ENCODE measurements at places on chromosomes 12 and 14. TPM values are rescaled to one million over a fixed set of nuclear protein-coding genes. Genes with fewer than 3 reads are reported as not detected.
A peak's percentile ranks its signal among the peaks of the same experiment; 100 is the strongest.

The DNAJC22 gene
- 0.62 TPM for total RNA-seq

The ISCA2 gene
- total RNA-seq, result 20.3 TPM

The IL22 gene
- not detected for total RNA-seq

The TCL1A gene
- not detected for total RNA-seq

The PUS1 gene
- 79.3 TPM for total RNA-seq

The RHEBL1 gene
- 8.8 TPM for total RNA-seq

The BCL2L2 gene
- 18.7 TPM for total RNA-seq

DNA sequence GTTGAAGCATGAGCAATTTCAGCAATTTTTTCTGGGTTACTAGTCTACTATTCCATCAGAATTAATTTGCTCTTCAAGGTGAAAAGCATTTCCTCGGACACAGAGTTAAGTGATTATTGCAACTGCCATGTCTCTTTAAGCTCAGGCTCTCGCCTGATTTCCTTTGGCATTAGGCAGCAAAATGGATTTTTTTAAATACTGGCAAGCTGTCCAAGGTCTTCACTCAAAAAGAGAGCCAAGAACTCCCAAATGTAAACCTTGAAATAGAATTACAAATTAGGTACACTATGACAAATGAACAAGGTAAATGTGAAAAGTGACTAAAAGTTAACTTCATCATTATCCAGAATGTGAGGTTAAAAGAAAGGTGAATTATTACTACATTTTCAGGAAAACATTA, 111.9 kb downstream of the GARIN6 start:
- no peak for DNase-seq
- no peaks in the 10 kb centered on the region for H3K27me3 ChIP-seq
- H3K27ac ChIP-seq, result no peak overlapping the region
- no peaks in the 10 kb centered on the region for H3K4me1 ChIP-seq
- no peak overlapping the region for H3K4me3 ChIP-seq
- no peaks in the 10 kb centered on the region for H3K36me3 ChIP-seq

DNA sequence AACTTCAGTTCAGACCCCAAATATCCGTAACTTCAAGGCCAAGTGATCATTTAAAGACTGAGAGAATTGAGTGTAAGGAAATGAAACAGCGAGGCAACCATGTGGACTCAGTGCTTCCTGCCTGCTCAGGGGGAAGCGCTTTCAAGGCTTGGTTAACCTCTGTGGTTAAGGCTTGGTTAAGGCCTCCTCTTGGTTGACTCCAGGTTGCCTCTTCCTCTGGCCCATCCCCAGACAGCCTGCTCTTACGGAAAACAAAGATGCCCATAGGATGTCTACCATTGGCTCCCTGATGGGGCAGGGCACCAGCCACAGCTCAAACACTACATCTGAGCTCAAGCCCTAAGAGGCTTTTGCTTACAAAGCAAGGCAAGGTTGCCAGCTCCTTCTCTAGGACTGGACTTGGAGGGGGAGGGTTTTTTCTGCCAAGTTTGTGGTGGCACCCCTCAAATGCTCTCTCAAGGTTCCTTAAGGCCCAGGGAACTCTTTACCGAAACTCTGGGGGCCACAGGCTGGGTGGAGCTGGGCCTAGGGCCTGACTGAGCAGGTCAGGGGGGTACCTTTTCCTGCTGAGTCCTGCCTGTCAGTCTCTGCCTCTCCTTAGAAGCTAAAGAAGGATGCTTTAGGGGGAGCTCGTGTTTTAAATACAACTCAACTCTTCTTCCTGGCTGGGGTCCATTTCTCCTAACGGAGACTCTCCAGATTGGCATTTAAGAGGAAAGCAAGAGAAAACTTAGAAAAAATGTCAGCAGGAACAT, 13.7 kb downstream of the COL2A1 start:
- H3K27ac ChIP-seq, result no peak overlapping the region
- H3K4me3 ChIP-seq, result no peak overlapping the region
- H3K4me1 ChIP-seq, result no peaks in the 10 kb centered on the region

- no peaks in the 10 kb centered on the region for H3K27me3 ChIP-seq
- H3K27ac ChIP-seq, result no peak overlapping the region
- no peak for DNase-seq
- H3K36me3 ChIP-seq, result no peaks in the 10 kb centered on the region
- H3K4me3 ChIP-seq, result no peak overlapping the region
These were observed 63.0 kb upstream of the TCL1B start for GRCh38 chr14:95623195-95623594.

GRCh38 chr12:116508145-116509121, 50.7 kb upstream of the MAP1LC3B2 start:
- H3K4me3 ChIP-seq, result peak overlapping the region; percentile 36
- H3K4me1 ChIP-seq, result peaks cover 12% of the 10 kb centered on the region
- no peaks in the 10 kb centered on the region for H3K36me3 ChIP-seq
- peak; percentile 78 for DNase-seq
- no peaks in the 10 kb centered on the region for H3K27me3 ChIP-seq

DNA sequence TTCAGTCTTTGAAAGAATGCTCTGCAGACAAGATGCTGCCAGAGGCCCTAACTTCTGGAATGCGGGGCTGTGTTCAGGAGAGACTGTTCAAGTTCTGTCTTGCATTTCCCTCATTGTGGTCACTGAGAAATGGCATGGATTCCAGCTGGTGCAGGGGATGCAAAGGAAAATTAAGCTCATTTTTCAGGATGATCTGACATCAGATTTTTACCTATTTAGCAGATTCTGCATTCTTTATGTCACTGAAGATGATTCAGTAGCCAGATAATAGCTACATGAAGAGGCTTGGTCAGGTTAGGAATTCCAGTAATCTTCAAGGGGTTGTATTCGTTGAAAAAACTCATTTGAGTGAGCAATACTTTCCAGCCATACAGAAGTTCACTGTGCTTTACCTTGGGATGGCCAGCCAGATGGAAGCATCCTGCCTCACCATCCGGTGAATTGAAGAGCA, 16.1 kb upstream of the MFAP5 start:
- no peaks in the 10 kb centered on the region for H3K27me3 ChIP-seq
- no peak overlapping the region for H3K4me3 ChIP-seq

GRCh38 chr14:65095633-65096205, 6.6 kb downstream of the MAX start:
- peaks cover 24% of the 10 kb centered on the region for H3K4me1 ChIP-seq
- H3K27me3 ChIP-seq, result no peaks in the 10 kb centered on the region
- no peak overlapping the region for H3K4me3 ChIP-seq
- H3K36me3 ChIP-seq, result peaks cover 91% of the 10 kb centered on the region
- no peak for DNase-seq
- H3K27ac ChIP-seq, result peak overlapping the region; percentile 5

GRCh38 chr12:5577211-5577612, 145.3 kb downstream of the NTF3 start:
- H3K4me1 ChIP-seq, result no peaks in the 10 kb centered on the region
- H3K36me3 ChIP-seq, result no peaks in the 10 kb centered on the region
- DNase-seq, result no peak
- H3K27ac ChIP-seq, result no peak overlapping the region

- H3K27me3 ChIP-seq, result no peaks in the 10 kb centered on the region
- no peak overlapping the region for H3K27ac ChIP-seq
- no peaks in the 10 kb centered on the region for H3K4me1 ChIP-seq
- no peak overlapping the region for H3K4me3 ChIP-seq
- H3K36me3 ChIP-seq, result no peaks in the 10 kb centered on the region
- DNase-seq, result peak; percentile 22
These were observed 60.6 kb upstream of the KCNA1 start for GRCh38 chr12:4849115-4849541.

- DNase-seq, result no peak
- no peaks in the 10 kb centered on the region for H3K4me1 ChIP-seq
- no peak overlapping the region for H3K27ac ChIP-seq
- H3K36me3 ChIP-seq, result no peaks in the 10 kb centered on the region
These were observed 7.4 kb downstream of the GLT8D2 start for GRCh38 chr12:104042580-104042979.

- no peaks in the 10 kb centered on the region for H3K4me1 ChIP-seq
- H3K27ac ChIP-seq, result no peak overlapping the region
- H3K4me3 ChIP-seq, result no peak overlapping the region
- H3K36me3 ChIP-seq, result no peaks in the 10 kb centered on the region
- no peaks in the 10 kb centered on the region for H3K27me3 ChIP-seq
- peak; percentile 64 for DNase-seq
These were observed 38.7 kb upstream of the CRY1 start for GRCh38 chr12:107131832-107132616.

- no peaks in the 10 kb centered on the region for H3K27me3 ChIP-seq
- DNase-seq, result no peak
- no peak overlapping the region for H3K4me3 ChIP-seq
- no peaks in the 10 kb centered on the region for H3K4me1 ChIP-seq
- H3K27ac ChIP-seq, result no peak overlapping the region
These were observed 311.7 kb upstream of the CCDC196 start for GRCh38 chr14:66174453-66174891.

- peak; percentile 10 for DNase-seq
- H3K27me3 ChIP-seq, result no peaks in the 10 kb centered on the region
- no peak overlapping the region for H3K4me3 ChIP-seq
- H3K36me3 ChIP-seq, result no peaks in the 10 kb centered on the region
- H3K4me1 ChIP-seq, result no peaks in the 10 kb centered on the region
These were observed 58.1 kb upstream of the RMST start for GRCh38 chr12:97404543-97404942.

DNA sequence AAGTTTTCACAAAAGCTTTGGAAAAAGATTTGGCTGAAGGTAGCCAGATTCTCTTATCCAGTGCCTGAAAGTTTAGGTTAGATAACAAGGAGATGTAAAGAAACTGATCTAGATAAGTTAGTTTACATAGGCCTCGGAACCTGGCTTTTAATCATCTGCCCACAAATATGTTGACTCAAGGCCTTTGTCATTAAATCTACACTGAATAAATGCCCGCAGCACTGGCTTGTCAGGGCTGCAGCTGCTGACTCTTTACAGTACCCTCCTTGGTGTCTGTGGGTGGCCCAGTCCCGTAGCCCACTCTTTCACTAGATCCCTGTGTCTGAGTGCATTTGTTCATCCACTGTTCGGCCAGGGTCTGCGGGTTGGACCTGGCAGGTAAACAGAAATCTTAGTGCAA, 58.0 kb downstream of the TMEM116 start:
- no peak overlapping the region for H3K4me3 ChIP-seq
- no peak for DNase-seq
- H3K4me1 ChIP-seq, result peaks cover 5% of the 10 kb centered on the region
- H3K27me3 ChIP-seq, result no peaks in the 10 kb centered on the region
- no peak overlapping the region for H3K27ac ChIP-seq

GRCh38 chr12:65984227-65984479, 146.4 kb downstream of the LLPH start:
- H3K27me3 ChIP-seq, result no peaks in the 10 kb centered on the region
- no peaks in the 10 kb centered on the region for H3K36me3 ChIP-seq
- H3K27ac ChIP-seq, result no peak overlapping the region
- H3K4me1 ChIP-seq, result no peaks in the 10 kb centered on the region
- no peak overlapping the region for H3K4me3 ChIP-seq

- H3K4me3 ChIP-seq, result no peak overlapping the region
- H3K36me3 ChIP-seq, result peaks cover 96% of the 10 kb centered on the region
- DNase-seq, result no peak
- H3K27me3 ChIP-seq, result no peaks in the 10 kb centered on the region
- no peaks in the 10 kb centered on the region for H3K4me1 ChIP-seq
These were observed 24.1 kb upstream of the RAB35 start for GRCh38 chr12:120140603-120141002.

DNA sequence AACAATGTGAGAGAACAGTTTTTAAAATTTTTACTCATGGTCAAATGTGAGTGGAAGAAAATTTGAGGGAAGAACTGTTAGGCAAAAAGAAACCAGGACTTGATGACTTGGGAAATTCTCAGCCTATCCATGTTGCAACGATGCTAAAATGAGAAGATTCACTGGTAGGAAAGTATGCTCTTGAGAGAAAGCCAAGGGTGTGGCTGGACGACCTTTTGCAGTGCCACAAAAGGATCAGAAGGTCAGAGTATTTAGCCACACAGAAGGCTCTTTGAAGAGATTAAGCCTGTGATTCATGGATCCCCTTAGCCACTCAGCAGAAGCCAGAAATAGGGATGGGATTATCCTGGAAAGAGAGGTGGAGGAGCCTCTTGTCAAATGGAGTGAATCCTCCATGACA, 336.8 kb downstream of the LRIG3 start:
- no peak for DNase-seq
- no peak overlapping the region for H3K4me3 ChIP-seq
- H3K36me3 ChIP-seq, result no peaks in the 10 kb centered on the region
- no peaks in the 10 kb centered on the region for H3K27me3 ChIP-seq
- H3K27ac ChIP-seq, result no peak overlapping the region

GRCh38 chr12:29750928-29751220, 32.9 kb downstream of the TMTC1 start:
- no peaks in the 10 kb centered on the region for H3K27me3 ChIP-seq
- DNase-seq, result no peak
- no peaks in the 10 kb centered on the region for H3K36me3 ChIP-seq
- H3K4me1 ChIP-seq, result no peaks in the 10 kb centered on the region
- H3K4me3 ChIP-seq, result no peak overlapping the region

- DNase-seq, result no peak
- peak overlapping the region; percentile 28 for H3K27ac ChIP-seq
- peaks cover 35% of the 10 kb centered on the region for H3K4me1 ChIP-seq
- no peaks in the 10 kb centered on the region for H3K27me3 ChIP-seq
- no peak overlapping the region for H3K4me3 ChIP-seq
These were observed 14.3 kb downstream of the PGF start for GRCh38 chr14:74940956-74941565.

GRCh38 chr12:1488908-1489381, 105.4 kb downstream of the FBXL14 start:
- no peak for DNase-seq
- no peak overlapping the region for H3K27ac ChIP-seq
- H3K27me3 ChIP-seq, result no peaks in the 10 kb centered on the region
- no peaks in the 10 kb centered on the region for H3K36me3 ChIP-seq
- H3K4me3 ChIP-seq, result no peak overlapping the region
- H3K4me1 ChIP-seq, result peaks cover 20% of the 10 kb centered on the region
